ENCODE measurements at places on chromosomes 3 and 15.

GRCh38 chr3:168093229-168093628, 2.5 kb downstream of the GOLIM4 start:
- DNase-seq = no peak

DNA sequence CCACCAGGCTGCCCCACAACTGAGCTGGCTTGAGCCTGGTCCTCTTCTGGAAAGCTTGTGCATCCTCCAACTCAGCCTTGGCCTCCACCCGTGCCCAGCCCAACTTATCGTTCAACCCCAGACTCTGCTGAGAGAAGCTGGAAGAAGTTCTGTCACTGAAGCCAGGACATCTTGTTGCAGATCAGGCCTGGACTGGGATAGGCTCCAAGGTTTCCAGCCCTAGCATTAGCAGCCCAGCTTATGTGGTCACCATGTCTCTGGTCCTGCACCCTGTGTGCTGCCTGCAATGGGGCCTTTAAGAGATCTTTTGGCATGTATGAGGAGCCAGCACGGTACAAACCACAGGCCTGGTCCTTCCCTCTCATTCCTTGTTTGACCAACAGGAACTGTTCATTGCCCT, 15.2 kb upstream of the CAMP start:
- DNase-seq = no peak

DNA sequence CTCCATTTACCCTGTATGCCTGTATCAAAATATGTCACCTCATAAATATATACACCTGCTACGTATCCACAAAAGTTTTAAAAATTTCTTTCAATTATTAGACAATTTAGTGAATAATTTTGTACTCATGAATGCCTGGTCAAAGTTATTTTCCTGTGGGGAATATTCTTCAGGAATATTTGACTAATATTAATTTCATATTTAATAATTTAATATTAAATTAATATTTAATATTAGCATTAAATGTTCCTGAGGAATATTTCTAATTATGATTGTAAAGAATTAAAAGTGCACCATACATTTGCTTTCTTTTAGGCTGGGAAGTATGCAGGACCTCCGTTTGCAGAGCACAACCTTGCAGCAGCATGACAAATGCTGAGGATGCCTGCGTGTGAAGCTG, 422.7 kb downstream of the C3orf38 start:
- DNase-seq = no peak

DNA sequence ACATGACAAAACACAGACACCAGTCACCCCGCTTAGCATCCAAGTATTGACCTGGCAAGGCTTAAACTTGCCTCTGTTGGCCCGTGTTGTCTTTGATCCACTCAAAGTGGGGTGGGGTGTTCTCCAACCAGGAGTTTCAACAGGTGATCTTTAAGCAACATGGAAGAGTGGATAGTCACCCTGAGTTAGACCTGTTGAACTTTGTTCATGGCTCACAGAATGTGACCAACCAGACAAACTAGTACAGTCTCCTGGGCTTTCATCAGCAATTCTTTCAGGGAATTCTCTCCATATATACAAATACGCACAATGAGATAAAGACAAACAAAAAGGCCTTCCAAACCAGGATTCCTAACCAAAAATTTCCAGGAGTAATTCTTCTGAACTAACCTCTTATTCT, 11.9 kb downstream of the LEKR1 start:
- DNase-seq = no peak

DNA sequence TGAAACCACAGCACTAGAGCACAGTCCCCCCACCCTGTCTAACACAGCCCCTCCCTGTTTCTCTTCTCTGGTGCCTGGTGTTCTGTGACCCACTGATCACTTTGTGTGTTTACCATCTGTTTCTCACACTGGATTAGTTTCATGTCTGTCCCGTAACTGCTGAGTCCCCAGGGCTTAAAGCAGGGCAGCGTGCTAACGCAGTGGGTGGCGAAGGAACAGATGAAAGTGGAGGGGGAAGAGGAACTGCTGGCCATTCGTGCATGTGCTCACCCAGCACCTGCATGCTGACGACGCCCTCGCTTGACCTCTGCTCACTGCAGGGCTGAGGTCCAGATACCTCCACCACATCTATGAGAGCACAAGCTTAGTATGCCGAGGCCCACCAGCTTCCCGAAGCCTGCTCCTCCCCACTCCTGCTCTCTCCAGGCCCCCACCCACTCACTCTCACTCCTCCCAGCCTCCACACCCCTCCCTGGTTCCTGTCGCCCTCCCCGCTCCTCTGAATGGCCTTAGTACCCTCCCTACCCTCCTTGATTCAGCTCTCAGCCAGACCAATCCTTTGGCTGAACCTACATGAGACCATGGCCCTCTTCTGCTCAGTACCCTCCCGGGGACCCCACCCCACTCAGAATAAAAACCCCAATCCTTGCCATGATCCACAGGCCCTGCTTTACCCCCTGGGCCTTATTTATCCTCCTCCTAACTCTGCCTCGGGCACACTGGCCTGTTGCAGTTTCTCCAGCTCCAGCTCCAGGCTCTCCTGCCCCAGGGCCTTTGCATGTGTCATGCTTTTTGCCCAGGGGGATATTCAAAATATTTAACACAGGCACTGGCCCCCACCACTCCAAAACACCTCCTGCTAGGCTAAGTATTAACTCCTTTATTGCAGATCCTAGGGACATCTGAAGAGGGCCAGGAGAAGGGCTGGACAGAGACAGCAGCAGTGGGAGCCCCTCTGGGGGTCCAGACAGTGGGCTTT, 15.1 kb upstream of the IQSEC1 start:
- DNase-seq = no peak

DNA sequence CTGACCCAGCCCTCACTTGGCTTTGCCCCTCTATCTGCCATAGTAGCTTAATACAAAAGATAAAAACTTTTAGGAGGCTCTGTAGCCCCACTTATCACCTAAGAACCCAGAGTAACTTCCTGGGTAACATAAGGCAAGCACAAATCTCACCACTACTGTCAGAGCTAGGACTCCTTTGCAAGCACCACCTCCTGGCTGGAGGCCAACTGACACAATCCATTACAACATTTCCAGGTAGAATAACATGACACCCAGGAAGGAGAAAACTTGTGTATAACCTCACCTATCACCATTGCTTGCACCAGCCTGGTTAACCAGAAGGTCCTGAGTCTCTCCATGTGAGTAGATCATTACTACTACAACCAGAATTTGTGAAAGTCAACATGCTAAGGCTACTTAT, 230.0 kb downstream of the TUSC7 start:
- DNase-seq = no peak

GRCh38 chr3:60948488-60948887, 302.8 kb downstream of the FHIT start:
- no peak for DNase-seq

DNA sequence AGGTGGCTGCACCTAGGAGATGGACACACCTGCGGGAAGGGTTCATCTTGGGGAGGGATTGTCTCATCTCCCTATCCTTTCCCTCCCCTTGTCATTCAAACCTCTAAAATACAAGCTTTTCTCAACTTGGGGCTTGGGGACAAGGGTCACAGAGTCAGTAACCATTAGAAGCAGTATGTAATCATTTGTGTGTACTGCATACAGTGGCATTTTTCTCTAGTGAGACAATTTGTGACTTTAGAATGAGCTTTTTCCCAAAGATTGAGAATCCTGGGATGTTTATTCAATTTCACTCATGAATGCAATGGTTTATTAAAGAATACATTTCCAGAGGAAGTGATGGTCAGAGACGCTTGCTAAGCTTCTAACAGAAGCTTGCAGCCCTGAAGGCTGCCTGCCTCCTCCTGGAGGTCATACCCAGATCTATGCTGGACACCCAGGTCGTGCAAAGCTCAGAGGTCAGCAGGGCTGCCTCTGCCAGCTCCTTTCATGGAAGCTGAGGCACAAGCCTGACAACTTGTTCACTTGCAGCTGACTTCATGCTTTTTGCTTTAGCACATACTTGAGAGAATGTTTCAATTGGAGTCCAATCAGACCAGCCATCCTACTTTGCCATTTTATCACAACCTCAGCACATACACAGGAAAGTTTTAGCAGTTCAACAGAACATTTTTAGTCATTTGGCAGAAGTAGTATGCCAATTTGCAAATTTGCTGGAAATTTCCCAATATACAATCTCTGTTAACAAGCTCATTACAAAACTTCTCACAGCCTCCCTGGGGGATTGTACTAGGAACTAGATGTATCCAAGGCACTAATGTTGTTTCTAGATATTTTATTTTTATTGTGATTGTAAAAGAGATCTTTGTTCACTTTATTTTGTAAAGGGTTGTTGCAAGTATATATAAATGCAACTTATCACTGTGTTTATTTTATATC, 25.6 kb upstream of the ALDH1L1 start:
- DNase-seq = no peak

- DNase-seq = no peak
Observed at GRCh38 chr3:73787620-73788019, 162.9 kb upstream of the PDZRN3 start.

DNA sequence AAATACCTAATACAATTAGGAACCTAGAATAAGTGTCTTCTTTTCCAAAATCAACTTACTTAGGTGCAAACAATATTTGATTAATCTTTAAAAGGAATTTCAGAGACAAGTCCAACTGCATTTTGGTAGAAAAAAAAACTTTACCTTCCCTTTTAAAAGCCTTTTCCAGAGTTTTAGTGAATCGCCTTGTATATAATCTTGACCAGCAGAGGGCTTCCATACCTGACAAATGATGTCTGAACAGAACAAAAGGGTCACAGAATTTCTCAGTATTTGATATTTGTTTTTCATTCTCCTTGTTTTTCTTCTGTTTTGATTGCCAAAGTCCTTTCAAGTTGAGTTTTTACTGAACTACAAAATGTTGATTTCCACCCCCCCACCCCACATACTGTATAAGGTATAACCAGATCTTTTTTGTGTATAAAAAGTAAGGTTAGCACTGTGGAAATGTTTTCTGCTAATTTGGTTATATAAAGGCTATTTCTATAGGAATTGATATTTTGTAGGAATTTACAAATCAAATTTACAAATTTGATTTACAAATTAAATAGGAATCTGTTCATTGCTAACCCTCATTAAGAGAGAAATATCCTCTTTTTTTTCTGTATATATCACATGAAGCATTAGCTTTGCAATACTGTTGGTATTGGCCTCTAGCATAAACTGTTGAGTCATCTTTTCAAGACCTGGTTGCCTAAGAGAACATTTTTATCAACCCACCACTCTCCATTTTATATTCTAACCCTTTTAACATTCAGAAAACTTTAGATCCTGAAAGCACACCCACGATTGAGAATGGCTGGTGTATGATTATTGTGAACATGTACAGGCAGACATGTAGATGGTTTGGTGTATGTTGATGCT, 464.1 kb upstream of the RARB start:
- DNase-seq = no peak

DNA sequence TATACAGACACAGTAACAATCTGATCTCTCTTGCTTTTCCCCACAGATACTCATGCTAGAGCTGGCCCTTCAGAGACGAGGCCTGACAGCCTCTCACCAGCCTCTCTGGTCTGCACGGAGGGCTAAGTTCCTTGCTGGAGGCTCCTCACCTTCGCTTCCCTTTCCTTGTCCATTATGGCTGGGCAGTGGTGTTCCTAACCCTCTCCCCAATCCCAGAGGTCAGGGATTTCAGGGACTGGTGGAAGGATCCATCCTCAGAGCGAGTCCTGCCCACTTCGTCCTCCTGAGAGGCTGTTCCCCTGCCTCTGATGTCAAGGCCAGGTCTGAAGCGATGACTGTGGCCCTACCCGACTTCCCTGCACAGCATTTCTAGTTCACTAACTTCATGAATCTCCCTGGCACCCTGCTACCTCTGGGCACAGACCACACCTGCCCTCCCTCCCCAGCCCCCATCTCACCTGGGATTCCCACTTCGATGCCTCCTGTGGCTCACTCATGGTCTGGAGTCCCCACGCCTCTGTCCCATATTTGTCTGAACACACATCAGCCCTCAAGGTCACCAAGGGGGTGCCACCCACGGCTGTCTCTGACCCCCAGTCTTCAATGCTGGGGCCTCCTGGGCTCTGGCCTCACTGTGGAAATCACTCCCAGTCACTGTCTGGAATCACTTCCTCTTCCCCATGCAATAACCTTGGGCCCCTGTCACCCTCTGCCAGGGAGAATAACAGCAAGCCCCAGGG, 124.9 kb upstream of the PRR20G start:
- DNase-seq = no peak

GRCh38 chr3:39419742-39420315, 13.3 kb downstream of the RPSA start:
- no peak for DNase-seq

DNA sequence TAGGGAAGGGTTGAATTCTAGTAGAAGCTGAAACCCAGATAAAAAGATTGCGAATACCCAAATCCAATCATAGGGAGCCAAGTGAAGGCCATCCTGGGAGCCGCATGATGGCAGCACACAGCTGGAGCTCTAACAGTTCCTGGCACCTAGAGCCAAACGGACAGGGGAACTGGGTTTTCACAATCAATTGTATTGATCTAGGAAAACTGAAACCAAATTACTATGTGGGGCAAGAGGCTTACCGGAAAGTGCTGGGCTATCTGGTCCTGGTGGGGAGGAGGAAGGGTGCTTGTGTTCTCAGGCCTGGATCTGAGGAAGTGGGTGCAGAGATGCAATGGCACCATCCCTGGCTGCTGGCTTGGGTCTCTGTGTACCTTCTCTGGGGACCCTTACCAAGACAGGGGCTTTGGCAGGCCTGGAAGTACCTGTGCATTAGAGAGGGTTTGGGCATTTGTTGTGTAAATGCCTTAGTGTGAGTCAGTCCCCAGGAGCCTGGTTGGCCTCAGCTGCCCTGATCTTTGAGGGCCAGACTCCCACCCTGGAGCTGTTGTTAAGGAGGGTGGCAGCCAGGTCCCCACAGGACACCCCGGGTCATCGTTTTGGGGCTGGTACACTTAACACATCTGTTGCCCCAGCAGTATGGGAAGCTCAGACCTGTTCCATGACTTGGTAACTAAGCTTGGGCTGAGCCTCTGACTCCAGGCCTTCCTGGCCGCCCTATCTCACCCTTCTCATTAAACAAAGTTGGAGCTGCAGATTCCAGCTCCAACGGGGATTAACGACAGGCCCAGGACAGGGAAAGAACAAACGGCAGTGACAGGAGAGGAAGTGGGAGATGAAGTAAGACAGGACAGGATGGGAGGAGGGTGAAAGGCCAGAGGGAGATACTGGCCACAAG, 8.9 kb upstream of the FURIN start:
- DNase-seq = no peak

DNA sequence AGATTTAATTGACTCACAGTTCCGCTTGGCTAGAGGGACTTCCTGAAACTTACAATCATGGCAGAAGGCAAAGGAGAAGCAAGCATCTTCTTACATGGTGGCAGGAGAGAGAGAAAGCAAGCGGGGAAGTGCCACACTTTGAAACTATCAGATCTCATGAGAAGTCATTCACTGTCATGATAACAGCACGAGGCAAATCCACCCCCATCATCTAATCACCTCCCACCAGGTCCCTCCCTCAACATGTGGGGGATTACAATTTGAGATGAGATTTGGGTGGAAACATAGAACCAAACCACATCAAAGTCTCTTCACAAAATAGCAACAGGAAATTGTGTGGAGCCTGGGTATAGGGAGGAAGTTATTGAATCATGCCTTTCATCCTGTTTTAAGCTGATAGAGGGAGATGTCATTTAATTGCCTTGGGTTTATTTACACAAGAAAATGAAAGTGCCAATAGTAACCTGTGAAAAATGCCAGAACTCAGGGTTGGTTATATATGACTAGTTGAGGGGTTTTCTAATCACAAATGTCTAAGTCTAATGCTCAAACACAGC, 624.8 kb upstream of the LMCD1 start:
- DNase-seq = peak; percentile 67
